ENCODE measurements at places on chromosomes 4 and X. TPM values are rescaled to one million over a fixed set of nuclear protein-coding genes. Genes with fewer than 3 reads are reported as not detected.

The HSD17B13 gene
- not detected for total RNA-seq

DNA sequence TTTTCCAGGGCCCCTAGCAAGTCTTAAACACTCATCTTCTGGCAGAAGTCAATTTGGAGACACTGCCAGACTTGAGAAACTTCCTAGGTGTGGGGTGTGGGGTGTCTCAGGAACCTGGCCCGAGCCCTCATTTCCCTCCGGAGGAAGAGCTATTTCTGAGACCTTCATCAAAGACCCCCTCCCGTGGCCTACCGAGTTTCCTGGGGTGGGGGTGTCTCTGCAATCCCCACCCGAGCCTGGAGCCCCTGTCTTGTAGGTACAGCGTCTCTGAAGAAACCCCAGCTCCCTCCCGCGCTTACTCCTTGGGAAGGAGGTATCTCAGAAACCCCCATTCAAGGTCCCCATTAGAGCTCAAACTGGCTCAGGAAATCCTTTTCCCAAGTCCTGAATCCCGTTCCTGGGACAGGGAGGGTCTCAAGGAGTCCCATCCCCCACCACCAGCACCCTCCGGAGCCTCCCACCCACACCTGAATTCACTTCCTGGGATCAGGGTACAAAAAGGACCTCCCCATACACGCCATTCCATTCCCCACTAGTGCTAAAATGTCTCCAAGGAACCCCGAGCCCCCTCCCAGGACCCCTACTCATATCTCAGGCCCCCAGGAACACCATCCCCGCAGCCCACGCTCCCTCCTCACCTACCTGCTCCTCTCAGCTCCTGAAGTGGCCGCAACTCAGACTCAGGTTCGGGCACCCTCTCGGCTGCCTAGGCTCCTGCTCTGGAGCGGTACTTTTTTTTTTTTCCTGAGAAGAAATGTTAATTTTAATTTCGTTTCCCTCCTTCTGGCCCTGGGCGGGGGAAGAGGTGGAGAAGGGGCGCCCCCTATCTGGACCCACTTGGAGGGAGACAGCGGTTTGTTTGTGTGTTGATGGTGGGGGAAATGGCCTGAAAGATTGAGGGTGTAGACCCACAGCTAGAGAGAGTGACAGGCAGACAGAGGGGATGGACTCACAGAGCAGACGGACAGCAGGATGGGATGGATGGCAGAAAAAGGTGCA lies 1.1 kb downstream of the SLC38A5 start:
- DNase-seq = no peak

- DNase-seq = no peak
Observed at GRCh38 chr4:114037988-114038387, 58.5 kb upstream of the ARSJ start.

The PPARGC1A gene
- 112 TPM for total RNA-seq

- DNase-seq = no peak
Observed at GRCh38 chr4:103845075-103845474, 125.3 kb upstream of the TACR3 start.
